ENCODE measurements at places on chromosomes 5 and 9.

GRCh38 chr9:94649100-94649819 lies 9.9 kb upstream of the FBP1 start:
- no peak for DNase-seq

GRCh38 chr9:15219546-15219945 lies 87.5 kb downstream of the TTC39B start:
- DNase-seq = no peak

DNA sequence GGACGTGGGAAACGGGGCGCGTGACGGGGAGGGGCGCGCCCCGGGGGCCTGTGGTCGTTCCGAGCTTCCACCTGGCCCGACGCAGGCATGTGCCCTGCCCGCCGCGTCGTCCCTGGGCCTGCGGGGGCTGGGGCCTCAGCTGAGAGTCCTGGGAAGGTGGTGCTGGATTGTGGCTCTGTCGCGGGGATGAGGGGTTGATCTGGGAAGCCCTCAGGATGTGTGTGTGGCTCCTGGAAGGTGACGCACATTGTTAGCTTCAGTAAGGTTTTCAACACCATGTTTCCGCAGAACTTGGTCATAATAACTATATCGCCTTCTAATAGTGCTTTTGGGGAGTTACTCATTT lies 589.1 kb downstream of the MTRR start:
- no peak for DNase-seq

DNA sequence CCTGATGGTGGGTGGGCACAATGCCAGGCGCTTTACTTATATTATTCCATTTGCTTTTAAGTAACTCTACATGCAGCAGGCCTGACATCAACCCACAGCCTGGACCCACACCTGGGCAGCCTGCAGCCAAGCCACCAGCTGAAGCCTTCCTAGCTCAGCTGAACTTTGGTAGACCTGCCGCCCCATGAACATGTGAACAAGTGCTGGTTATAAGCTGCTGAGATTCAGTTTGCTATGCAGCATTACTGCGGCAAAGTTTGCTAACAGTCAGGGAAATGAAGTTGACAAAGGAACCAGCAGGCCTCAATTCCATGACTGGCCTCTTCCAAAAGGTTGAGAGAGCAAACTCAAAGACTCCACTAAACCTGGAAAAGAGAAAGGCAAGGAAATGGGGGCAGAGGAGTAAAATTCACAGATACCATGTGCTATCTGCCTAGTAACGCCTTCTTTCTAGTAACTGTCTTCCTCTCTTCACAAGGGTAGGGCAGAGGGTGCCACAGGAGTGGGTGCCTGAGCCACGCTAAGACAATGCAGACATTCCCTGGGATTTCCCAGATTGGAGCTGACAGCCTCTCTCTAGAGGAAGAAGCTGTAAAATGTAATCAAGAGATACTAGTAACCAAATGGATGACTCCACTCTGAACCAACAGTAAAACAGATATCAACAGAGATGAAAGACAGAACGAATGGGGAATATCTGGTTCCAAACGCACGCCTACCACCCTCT lies 2.9 kb downstream of the BOD1 start:
- DNase-seq = no peak

DNA sequence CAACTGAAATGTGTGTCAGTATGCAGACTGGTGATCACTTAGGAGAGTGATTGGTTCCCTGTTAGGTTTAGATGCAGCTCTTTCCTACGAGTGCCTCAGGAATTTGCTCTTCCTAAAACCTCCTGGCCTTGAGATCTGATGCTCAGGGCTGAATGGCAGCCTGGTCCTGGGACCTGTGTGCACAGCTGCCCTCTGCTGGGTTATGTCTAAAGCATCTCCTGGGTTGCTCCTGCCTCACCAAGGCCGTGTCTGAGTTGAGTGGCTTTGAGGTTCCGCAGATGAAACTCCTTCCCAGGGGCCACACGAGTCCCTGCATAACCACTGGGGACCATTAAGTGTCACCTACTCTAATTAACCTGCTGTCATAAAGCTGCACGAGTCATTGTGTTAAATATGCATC lies 59.5 kb downstream of the MVB12B start:
- DNase-seq = no peak

DNA sequence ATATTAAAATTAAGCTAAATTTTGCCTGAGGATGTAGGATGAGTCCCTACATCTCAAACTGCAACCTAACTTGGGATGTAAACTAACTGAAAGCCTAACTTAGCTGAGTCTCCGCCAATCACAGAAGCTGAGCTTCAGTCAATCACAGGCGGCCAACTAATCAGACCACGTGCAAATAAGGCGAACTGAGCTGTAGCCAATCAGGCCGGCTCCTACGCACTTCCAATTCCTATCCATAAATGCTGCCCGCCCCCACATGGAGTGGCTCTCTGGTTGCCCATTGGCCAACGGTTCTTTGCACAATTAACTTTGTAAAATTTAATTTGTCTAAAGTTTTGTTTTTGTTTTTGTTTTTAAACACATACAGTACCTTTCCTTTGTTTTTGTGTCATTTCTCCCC lies 13.9 kb upstream of the GPX8 start:
- DNase-seq = no peak

- DNase-seq = no peak
Observed at GRCh38 chr9:78712903-78713613, 416.1 kb downstream of the PSAT1 start.
